ENCODE measurements at places on chromosomes 3 and 15.

GRCh38 chr15:29770796-29771195 is 51.5 kb downstream of the TJP1 start:
- no peak for DNase-seq

DNA sequence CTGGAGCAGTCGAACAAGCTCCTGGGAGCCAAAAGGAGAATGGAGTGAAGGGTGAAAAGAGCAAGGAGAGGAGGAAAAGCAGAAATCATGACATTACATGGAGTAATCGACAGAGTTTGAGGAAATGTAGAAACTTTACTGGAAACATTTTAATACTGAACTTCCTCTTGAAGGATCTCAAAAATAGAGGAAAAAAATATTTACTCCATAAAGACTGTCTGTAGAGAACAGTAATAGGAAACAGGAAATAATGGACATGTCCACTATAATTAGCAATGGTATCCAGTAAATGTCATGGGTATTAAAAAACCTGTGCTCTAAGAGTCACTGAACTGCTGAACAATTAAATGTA is 53.0 kb downstream of the TBC1D2B start:
- no peak for DNase-seq

GRCh38 chr15:85451099-85451700 is 70.8 kb downstream of the AKAP13 start:
- no peak for DNase-seq

GRCh38 chr3:78888635-78889034 is 879.2 kb downstream of the ROBO1 start:
- DNase-seq, result no peak

GRCh38 chr3:188468662-188469061 is 314.7 kb downstream of the LPP start:
- DNase-seq, result no peak

- DNase-seq, result no peak
These were observed 121.7 kb downstream of the CBLB start for GRCh38 chr3:105747060-105747541.

DNA sequence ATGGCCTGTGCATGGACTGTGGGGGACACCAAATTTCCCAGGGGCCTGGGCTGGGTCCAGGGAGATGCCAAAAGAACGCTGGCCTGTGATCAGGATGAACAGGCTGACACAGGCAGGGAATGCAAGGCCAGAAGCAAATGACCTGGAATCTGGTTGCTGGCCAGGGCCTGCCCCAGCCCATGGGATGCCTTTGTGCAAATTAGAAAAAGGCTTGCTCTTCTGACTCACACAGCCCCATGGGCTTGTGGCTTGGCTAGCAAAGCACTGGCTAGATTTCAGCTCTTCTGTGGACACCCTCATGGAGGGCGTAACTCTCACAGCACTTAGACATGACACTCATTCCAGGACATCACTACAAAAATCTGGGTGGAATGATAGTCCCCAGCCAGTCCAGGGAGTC is 356.0 kb downstream of the SHQ1 start:
- DNase-seq, result no peak

GRCh38 chr3:30248423-30248822 is 358.0 kb upstream of the TGFBR2 start:
- no peak for DNase-seq

DNA sequence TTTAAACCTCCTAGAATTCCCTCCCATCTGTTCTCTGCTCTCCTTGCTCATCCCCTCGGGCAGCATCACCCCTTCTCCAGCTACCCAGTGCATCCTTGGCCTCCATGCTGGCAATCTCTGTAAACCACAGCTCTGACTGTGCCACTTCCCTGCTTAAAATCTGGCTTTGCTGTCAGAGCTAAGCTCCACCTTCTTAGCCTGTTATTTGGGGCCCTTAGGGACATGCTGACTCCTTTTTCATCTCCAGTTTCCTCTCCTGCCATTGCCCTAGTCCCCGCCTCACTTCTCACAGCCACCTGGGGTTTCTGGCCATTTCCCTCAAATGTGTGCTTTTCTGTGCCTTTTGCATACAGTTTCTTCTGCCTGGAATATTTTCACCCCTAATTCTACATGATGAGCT is 5.7 kb downstream of the SLC6A20 start:
- DNase-seq, result no peak

DNA sequence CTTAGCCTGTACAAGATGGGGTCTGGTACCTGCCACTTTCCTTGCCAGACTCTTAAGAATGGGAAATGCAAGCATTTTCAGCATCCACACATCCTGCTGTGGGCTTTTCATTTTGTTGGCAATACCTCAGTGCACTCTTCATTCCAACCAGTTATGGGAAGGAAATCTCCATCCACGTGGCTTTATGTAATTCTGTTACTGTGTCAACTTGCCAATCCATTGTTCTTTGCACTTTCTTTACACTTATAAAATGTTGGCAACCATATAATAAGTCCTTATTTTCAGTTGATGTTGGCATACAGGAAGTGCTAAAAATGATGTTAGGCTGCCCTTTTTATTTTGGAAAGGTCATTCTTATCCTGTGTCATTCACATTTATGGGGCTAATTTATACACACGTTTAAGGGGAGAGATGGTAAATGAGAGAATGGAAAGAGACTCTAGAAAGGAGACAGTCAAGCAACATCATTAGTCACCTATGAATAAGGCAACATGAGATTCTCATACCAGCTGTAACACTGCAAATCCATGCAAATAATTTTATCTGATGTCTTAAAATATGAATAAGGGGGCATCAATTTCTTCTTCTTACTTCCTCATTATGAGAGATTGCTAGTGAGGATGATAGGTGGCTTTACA is 238.7 kb downstream of the CHST2 start:
- no peak for DNase-seq

GRCh38 chr3:177245250-177245649 is 48.0 kb upstream of the TBL1XR1 start:
- no peak for DNase-seq

GRCh38 chr3:125332504-125332903 is 42.6 kb downstream of the ZNF148 start:
- DNase-seq, result no peak
